ENCODE measurements at places on chromosomes 1 and 21.
A peak's percentile ranks its signal among the peaks of the same experiment; 100 is the strongest.

- DNase-seq = peak; percentile 93
Observed at GRCh38 chr1:155241069-155241679, 14.1 kb downstream of the ENTREP3 start.

DNA sequence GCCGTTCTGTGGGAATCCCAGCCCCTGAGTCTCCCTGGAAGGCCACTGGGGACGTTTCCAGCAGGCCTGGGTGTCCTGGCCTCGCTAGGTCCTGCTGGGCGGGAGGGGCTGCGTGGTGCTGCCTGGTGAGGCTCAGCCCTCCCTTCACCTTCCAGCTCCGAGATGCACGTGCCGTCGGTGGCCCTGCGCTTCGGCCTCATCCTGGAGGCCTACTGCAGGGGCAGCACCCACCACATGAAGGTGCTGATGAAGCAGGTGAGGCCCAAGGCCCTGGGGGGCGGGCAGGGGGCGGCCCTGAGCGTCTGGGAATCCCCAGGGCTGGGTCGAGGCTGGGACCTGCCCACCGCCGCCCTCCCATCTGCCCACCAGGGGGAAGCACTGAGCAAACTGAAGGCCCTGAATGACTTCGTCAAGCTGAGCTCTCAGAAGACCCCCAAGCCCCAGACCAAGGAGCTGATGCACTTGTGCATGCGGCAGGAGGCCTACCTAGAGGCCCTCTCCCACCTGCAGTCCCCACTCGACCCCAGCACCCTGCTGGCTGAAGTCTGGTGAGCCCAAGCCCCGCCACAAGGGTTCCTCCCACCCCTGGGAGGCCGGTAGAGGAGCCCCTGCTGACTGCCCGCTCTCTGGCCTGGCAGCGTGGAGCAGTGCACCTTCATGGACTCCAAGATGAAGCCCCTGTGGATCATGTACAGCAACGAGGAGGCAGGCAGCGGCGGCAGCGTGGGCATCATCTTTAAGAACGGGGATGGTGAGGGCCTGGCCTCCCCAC is 70.3 kb downstream of the PIK3CD start:
- no peak for DNase-seq

- DNase-seq = no peak
Observed at GRCh38 chr1:170196490-170197236, 50.9 kb downstream of the NTMT2 start.

DNA sequence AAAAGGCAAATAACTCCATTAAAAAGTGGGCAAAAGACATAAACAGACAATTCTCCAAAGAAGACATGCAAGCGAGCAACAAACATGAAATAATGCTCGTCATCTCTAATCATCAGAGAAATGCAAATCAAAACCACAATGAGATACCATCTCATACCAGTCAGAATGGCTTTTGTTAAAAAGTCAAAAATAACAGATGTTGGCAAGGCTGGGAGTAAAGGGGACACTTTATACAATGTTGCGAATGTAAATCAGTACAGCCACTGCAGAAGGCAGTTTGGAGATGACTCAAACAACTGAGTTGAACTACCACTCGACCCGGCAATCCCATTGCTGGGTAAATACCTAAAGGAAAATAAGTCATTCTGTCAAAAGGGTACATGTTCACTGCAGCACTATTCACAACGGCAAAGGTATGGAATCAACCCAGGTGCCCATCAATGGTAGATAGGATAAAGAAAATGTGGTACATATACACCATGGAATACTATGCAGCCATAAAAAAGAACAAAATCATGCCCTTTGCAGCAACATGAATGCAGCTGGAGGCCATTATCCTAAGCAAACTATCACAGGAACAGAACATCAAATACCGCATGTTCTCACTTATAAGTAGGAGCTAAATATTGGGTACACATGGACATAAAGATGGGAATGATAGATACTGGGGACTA is 25.9 kb downstream of the TSPAN2 start:
- DNase-seq = no peak

DNA sequence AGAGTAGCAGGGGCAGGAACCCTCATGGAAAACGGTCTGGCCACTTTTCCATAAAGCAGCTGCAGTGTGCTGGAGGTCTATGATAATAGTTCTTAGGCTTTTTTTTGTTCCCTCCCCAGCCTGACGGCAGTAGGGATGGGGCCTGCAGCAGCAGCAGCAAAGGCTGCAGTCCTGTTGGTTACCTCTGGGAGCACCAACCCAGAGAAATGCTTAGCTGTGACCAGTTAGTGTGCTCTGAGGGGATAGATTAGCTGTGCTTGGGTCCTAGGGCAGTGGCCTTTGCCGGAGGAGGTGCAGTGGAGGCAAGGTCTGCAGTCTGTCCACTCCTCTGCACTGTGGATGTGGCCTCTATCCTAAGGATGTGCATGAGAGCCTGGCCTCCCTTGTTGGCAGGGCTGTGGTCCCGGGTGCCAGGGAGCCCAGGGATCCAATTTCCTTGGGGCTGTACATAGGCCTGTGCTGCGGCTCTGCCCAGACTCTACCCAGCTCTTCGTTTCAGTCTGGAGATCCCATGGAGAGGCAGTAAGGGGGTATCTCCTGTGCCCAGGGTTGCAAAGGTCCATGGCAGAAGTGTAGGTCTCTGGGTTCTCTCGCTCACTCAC is 322.7 kb downstream of the PTBP2 start:
- DNase-seq = no peak

GRCh38 chr1:65911679-65912078 is 119.0 kb downstream of the PDE4B start:
- peak; percentile 18 for DNase-seq

- DNase-seq = no peak
Observed at GRCh38 chr1:179447489-179447888, 81.7 kb downstream of the AXDND1 start.

- DNase-seq = no peak
Observed at GRCh38 chr1:113576271-113576670, 183.0 kb downstream of the PHTF1 start.

DNA sequence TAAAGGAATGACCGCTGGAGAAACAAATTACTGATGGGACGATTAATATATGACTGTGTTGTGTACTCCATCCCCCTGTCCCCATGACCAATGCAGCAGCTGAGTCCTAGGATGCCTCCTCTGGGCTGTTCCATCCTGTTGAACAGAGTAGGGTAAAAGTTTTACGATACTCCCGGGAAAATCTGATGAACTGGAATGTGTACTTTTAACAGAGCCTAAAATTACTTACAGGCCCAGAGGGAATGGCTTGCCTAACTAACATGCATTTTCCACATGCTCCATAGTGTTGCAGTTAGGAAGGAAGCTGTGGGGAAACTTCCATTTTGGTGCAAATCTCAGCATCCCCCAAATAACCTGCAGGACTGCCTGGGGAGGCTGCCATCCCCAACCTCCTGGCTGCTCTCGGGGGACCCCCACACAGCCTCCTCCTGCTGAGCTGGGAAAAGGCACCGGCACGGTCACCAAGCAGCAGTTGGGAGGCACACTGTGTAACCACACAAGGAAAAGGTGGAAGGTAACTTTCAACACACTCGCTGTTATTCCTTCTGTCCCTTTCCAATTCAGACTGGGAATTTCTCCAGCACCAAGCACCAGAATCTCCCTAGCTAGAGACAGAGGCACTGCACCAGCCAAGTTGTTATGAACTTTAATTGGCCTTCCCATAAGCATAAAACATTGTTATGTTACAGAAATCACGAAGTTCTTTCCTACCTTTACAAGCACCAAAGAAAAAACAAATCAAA is 97.2 kb downstream of the BCAR3 start:
- no peak for DNase-seq

DNA sequence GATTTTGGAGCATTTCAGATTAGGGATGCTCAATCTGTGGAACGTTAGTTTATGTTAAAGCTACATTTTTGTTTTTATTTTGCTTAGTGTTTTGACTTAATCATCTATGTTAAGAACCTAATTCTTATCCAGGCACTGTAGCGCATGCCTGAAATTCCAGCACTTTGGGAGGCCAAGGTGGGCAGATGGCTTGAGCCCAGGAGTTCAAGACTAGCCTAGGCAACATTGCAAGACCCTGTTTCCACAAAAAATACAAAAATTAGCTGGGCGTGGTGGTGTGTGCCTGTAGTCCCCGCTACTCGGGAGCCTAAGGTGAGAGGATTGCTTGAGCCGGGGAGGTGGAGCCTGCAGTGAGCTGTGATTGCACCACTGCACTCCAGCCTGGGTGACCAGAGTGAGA is 23.4 kb downstream of the FNBP1L start:
- no peak for DNase-seq

DNA sequence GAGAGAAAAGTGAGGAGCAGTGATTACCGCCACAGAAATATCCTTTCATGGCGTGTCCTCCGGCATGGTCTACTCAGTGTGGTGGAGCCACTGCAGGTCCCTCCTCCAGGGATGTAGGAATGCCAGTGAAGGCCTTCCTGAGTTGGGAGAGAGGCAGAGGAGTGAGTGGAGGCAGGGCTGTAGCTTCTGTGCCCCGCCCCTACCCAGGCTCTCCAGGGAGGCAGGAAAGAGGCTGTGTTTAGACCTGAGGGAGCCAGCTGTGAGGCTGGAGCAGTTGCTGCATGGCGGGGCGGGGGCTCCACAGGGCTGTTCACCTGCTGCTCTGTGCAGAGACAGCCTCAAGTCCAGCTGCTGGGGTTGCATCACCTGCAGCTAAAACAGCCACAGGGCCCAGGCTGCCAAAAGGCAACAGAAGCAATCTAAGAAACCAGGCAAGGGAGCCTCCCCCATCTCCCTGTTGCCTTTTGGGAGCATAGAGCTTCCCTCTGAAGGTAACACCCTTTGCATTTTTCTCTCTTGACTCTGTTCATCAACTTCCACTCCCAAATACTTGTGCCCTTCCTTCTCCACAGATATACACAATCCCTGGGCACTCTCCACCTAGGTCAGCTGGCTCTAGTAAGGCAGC is 801 bp upstream of the ANXA9 start:
- no peak for DNase-seq

- DNase-seq = no peak
Observed at GRCh38 chr1:11925938-11926292, 312 bp downstream of the KIAA2013 start.

GRCh38 chr21:37711836-37712568 is 204.3 kb downstream of the KCNJ6 start:
- DNase-seq = peak; percentile 74

DNA sequence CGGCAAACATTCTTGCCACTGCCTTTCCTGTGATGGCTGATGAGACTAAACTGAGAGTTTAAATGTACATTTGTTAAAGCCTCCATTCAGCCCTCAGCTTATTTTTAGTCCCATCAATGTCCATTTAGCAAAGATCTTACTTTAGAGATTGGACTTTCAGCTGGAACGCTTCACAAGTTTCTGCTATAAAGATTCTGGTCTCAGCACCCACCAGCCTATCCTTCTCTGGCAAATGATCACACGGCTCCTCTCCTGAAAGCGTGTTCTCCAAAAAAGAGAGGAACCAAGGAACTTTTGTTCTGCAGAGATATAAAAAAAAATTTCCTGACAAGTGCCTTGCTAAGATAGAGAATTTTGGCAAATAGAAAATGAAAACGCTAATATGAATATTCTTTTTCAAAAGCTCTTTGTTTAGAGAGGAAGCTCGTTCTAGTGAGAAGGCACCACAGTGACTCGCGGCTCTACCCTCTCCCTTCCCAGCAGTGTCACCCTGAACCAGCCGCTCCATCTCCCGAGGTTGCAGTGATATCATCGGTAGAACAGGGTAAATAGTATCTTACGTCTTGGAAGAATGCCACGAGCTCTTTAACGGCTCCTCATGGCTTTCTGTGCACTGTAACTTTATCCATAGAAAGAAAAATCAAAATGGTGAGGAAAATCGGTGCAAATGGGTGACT is 200.2 kb downstream of the APP start:
- DNase-seq = peak; percentile 86

DNA sequence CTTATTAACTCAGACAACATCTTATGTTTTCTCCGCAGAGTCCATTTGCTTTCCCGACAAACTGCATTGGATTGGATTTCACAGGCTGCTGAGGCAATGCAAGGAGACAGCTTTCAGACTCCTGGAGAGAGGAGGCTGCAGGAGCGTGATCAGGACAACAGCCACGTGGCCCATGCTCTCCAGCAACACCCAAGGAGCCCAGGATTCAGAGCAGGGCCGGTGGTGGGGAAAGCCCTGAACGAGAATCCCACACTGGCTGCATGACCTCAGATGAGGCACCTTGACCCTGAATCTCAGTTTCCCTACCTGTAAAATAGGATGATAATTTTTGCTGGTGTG is 78.3 kb upstream of the NFASC start:
- no peak for DNase-seq

- no peak for DNase-seq
Observed at GRCh38 chr1:178953034-178953433, 72.7 kb upstream of the FAM20B start.

DNA sequence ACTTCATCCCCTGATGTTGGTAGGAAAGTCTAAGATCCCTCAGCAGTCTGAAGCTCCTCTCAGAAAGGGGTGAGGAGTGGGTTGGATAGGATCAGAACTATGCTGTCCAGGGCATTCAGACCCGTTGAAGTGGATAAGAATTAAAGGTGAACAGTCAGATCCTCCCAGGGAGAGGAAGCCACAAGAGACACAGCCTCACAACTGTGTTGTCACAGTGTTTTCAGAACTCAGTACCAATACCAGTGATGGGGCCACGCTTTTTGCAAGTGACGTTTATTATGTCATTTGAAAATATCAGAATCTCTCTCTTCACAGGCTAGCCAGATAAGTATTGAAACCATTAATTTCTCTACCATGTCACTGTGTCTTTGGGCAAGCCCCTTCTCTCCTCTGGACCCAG is 15.4 kb upstream of the EPS15 start:
- DNase-seq = peak; percentile 13

DNA sequence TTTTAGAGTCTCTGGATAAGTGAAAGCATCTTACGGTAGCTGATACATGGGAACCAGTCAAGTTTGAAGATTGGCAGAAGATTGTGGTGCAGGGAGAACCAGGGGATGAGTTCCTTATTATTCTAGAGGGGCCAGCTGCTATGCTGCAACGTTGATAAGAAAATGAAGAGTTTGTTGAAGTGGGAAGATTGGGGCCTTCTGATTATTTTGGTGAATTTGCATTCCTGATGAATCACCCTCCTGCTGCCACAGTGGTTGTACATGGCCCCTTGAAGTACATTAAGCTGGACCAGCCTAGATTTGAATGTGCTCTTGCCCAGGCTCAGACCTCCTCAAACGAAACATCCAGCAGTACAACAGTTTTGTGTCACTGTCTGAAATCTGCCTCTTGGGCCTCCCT is 45.9 kb downstream of the BTBD8 start:
- DNase-seq = no peak

- DNase-seq = no peak
Observed at GRCh38 chr21:31354122-31354521, 10.1 kb upstream of the TIAM1 start.

DNA sequence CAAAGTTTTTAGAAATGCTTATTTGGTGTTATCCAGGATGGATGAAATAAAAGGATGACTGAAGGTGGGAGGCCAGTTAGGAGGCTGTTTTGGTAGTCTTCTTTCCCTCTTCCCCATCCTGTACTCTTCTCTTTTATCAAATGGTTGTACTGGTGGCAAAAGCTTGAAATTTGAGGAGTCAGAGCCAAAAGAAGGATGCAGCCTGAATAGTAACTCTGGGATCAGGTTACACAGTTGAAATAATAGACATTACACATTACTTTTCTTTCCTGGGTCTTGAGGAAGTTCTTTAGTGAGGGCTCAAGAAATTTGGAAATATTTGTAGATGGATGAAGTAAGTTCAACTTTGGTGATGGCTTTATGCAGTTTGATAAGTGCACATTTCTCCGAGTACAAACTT is 108.6 kb downstream of the GPR52 start:
- DNase-seq = no peak

- DNase-seq = no peak
Observed at GRCh38 chr1:32924881-32925344, 23.7 kb upstream of the TMEM54 start.
